HEK293T (cell line): ENCODE measurements at places on chromosomes 5 and 9.

- no peak for DNase-seq
These were observed 12.7 kb upstream of the TRIM32 start for GRCh38 chr9:116674210-116674980.

- DNase-seq, result no peak
These were observed 4.8 kb downstream of the IL9 start for GRCh38 chr5:135890867-135891266.

DNA sequence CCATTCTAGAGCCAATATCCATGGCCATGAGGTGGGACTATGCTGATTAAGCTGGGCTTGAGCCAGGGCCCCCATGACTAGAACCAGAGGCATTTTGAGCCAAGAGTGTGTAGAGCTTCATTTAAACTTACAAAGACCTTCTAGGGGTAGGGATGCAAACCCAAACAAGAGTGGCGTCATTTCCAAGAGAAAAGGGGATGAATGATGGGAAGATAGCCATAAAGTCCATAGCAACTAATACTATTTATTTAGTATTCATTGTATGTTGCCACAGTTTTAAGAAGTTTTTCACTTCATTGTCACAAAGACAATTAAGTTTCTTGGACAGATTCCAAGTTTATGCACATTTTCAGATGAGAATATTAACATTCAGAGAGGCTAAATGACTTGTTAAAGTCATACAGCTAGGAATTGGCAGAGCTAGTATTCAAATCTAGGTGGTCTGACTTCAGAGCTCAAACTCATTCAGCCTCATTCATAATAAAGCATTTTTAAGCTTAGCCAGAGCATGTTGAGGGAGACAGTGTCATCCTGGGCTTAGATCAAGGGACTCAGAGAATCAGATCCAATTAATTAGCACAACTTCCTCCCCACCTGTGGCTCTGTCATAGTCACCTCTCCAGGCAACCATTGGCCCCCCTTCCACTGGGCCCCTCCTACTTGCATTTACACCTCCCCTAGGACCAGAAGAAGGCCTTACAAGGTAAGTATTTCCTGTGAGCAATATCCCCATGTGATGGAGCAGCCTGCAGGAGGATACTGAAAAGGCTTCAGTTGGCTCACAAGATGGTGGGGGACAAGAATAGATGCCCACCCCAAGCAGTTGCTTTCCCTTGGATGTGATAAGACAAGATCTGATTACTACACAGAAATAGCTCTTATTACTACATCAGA lies 95.0 kb upstream of the PCSK1 start:
- DNase-seq, result no peak

GRCh38 chr5:148179234-148179824 lies 11.0 kb downstream of the SPINK14 start:
- peak; percentile 11 for DNase-seq

DNA sequence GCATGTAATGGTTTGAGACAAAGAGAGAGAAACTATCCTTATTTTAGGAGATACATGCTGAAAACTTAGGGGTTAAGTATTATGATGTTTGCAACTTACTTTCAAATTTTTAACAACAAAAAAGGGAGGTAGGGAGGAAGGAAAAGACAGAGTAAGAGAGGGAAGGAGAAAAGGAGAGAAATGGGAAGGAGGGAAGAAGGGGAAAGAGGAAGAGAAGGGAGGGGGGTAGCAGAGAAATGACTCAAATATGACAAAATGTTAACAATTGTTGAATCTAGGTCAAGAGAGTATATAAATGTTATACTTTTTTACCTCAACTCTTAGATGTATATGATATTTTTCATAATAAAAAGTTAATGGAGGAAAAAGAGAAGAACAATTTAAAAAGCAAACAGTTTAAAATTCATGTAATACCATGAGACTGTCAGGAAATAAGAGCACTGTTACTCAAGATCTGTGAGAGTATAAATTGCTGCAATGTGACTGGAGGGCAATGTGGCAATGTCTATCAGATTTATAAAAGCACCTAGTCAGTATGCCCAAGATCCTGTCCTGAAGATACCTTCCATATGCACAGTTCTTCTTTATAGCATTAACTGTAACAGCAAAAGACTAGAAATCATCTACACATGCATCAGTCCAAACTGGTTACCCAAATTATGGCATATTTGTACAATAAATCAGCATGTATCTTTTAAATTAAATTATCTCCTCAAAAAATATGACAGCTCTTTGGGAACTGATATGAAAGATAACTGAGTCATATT lies 16.3 kb downstream of the FBXW11 start:
- no peak for DNase-seq

GRCh38 chr9:130150779-130151382 lies 21.3 kb upstream of the NCS1 start:
- no peak for DNase-seq

DNA sequence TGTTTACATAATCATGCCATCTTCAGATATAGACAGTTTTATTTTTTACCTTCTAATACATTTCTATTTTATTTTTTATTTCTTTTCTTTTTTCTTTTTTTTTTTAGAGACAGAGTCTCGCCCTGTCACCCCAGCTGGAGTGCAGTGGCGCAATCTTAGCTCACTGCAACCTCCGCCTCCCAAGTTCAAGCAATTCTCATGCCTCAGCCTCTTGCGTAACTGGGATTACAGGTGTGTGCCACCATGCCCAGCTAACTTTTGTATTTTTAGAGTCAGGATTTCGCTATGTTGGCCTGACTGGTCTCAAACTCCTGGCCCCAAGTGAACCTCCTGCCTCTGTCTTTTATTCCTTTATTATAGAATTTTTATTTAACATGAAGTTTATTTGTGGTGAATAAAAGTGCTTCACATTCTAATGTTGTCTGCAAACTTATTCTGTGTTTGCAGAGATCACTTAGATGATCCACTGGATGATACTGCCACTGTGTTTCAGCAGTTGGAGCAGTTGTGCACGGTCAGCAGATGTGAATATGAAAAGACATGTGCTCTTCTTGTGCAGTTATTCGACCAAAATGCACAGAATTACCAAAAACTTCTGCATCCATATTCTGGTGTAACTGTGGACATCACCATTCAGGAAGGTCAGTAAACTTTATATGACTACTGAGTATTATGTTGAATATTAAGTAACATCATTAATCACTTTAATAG lies 62.2 kb downstream of the RANBP17 start:
- DNase-seq, result no peak

GRCh38 chr9:76818271-76818670 lies 54.0 kb downstream of the PCA3 start:
- DNase-seq, result peak; percentile 26

DNA sequence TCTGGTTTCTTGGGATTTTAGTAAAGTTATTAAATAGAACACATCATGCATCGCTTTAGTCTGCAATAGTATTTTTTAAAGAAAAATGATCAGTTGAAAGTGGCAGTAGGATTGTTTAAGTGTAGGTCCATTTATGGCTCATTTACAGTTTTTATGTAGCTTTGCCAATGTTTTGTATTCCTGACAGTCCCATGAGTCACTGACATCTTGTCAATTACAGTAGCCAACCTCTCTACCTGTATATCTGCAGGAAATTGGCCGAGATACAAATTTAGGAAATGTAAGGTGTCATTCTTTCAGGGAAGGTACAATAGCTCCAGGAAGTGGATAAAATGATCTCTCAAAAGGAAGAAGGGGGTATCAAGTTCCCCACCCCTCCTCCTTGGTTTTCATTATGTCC lies 47.7 kb upstream of the MTAP start:
- DNase-seq, result no peak

DNA sequence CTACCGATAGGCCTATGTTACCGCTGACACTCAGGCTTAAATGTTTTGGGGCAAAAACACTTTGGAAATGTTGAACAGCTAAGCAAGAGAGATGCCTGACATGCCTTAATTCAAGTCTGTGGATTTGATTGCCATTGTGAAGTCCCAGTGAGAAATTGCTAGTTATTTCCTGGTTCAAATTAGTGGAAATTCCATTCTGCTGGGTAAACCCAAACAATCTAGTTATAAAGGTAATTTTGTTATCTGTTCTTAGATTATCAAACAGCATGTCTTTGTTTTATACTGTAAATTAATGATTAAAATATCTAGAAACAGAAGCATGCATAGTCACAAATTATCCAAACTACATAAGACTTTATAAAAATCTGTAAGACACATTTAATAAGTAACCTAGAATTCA lies 96.6 kb downstream of the PJA2 start:
- DNase-seq, result no peak

GRCh38 chr9:27150746-27151406 lies 41.9 kb downstream of the TEK start:
- no peak for DNase-seq

GRCh38 chr5:54551926-54552325 lies 34.4 kb downstream of the SNX18 start:
- no peak for DNase-seq

DNA sequence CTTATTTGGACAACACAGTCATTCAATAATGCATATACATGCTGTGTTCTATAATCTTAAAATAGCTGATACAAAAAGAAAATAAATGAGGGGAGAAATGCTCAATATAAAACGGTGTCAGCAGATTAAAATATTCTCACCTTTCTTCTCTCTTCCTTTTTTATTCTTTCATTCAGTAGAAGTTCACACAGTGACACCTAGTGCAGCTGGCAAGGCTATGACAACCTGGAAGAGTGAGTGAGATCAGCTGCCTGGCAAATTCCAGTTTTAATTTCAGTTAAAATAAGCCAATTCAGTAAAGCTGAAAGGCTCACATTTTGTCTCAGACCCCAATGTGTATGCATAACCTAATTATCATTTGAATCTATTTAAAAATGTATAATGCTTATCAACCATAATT lies 150.3 kb downstream of the RASEF start:
- DNase-seq, result no peak

GRCh38 chr9:114115654-114116125 lies 16.6 kb upstream of the KIF12 start:
- no peak for DNase-seq

- DNase-seq, result peak; percentile 5
These were observed 33.3 kb downstream of the ZNF618 start for GRCh38 chr9:113909421-113909820.

- DNase-seq, result no peak
These were observed 54.9 kb downstream of the RICTOR start for GRCh38 chr5:39019254-39019653.

DNA sequence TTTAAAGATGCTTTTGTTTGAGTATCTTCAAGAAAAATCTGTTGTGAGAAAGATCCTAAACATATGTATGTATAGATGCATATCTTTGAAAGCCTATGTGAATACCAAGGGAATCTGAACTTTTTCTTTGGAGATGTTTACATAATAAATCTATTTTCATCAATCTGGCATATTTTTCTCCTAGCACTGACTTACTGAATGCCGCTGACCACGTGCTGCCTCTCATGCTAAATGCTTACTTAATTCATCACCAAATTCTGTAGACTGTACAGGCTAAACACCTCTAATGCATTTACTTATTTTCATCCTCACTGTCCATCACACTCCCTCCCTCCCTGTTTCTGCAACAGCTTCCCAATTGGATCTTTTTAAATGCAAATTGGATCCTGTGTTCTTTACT lies 566.2 kb upstream of the WWC1 start:
- DNase-seq, result no peak

DNA sequence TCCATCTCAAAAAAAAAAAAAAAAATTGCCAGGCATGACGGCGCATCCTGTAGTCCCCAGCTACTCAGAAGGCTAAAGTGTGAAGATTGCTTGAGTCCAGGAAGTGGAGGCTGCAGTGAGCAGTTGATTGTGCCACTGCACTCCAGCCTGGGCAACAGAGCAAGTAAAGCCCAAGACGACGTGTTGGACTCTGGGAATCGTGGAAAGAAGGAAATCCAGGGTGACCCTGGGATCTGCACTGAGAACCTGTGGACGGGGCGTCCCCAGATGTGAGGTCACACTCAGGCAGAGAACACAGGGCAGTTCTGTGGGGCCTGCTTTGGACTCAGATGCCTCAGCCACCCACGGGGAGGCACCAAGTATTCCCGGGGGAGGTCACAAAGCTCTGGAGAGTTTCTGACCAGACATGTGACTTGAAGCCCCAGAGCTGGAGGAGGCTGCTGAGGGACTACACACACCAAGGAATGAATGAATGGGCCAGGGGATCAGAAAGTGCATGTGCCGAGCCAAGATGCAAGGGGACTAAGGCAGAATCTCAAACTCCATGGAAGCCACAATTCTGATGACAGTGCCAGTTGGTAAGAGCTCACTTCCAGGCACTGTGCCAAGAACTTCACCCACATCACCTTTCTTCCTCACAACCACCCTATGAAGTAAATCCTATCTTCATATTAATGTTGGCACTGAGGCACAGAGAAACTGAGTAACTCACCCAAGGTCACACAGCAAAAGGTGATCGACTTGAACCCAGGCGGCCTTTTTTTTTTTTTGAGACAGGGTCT lies 12.9 kb downstream of the DYNC2I2 start:
- DNase-seq, result no peak

DNA sequence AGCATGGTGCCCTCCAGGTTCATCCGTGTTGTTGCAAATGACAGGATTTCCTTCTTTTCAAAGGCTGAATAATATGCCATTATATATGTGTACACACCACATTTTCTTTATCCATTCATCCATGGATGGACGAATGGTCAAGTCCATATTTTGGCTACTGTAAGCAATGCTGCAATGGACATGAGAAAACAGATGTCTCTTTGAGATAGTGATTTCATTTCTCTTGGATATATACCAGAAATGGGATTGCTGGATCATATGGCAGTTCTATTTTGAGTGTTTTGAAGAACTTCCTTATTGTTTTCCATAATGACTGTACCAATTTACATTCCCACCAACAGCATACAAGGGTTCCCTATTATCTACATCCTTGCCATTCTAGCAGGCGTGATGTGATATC lies 67.9 kb downstream of the TEK start:
- no peak for DNase-seq

GRCh38 chr5:88940713-88941112 lies 57.7 kb upstream of the MEF2C start:
- no peak for DNase-seq

DNA sequence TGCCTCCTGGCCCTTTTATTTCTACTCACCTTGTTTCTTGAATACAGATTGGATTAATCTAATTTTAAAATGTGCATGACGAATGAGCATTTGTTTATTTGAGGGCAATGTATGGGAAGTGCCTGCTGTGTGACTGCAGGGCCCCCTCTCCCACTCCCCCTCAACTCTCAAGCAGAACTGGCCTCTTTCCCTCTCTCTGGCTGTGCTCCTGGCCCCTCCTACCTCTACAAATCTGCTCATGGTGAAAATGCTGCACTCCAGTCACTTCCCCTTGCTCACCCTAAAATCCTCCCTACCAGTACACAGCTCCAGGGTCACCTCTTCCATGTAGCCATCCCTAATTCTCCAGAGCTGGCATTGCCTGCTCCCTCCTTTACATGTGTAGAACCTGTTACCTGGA lies 17.2 kb upstream of the NDST1 start:
- DNase-seq, result no peak

GRCh38 chr9:69045821-69046220 lies 10.3 kb downstream of the FXN start:
- DNase-seq, result no peak
